ENCODE measurements at places on chromosomes 12 and 14.

DNA sequence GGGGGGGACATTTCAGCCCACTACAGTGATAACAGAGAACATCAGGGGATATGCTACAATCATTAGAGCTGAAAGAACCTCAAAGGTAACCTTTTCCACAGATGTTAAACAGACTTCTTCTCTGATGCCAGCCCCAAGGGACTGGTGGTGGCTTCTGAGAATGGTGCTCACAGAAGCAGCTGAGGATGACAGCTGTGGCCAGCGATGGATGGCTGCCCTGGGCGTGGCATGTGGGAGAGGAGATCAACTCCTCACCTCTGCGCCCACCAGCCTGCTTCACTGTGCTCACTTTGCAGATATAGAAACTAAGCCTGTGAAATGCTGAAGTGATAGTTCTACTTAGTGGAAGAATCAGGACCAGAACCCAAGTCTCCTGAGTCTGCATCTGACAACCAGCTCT is 33.0 kb downstream of the FOXN3 start:
- DNase-seq, result no peak

DNA sequence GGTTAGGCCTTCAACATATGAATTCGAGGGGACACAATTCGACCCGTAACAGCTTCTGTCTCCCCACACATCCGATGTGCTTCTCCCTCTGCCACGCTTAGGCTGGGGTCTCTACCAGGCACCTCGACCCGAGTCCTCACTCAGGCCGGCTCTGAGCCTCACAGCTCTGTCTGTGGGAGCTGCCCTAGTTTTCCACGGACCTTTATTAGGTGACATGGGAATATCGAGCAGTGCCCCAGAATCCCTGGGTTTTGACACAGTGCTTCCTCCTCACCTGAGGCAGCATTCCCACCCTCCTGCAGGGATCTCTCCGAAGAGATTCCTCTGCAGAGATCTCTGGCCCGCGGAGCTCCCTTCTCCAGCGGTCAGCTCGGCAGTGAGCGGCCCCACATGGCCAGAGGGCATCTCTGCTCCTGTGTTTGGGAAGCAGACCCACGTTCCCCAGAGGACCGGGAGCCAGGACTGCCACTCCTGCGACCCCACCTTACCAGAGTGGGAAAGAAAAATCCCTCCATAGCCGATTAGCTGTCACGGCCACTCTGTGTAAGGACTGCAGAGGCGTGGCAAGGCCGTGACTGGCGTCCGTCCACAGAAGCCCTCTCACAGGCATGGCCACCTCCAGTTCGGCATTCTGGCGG is 21.2 kb downstream of the ZBTB42 start:
- no peak for DNase-seq

- no peak for DNase-seq
These were observed 648 bp upstream of the AKAP5 start for GRCh38 chr14:64464651-64465050.

- DNase-seq, result no peak
These were observed 82.1 kb upstream of the STXBP6 start for GRCh38 chr14:25132094-25132493.

- DNase-seq, result no peak
These were observed 202.6 kb upstream of the FOXN3 start for GRCh38 chr14:89619596-89619995.

DNA sequence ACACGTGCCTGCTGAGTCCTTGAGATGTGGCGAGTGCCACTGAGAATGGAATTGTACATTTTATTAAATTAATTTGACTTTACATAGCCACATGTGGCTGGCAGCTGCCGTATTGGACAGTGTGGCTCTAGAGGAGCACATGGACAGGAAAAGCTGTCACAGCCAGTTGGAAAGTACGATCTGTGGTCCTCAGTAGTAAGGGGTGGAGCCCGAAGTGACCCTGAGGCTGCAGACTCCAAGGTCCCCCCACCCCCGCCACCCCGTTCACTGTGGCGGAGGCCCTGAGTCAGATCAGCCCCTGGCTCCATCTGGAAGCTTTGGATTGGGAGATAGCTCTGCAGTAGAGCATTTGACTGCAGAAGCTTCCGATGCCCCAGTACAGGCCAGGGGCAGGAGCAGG is 25.8 kb upstream of the BEGAIN start:
- no peak for DNase-seq

DNA sequence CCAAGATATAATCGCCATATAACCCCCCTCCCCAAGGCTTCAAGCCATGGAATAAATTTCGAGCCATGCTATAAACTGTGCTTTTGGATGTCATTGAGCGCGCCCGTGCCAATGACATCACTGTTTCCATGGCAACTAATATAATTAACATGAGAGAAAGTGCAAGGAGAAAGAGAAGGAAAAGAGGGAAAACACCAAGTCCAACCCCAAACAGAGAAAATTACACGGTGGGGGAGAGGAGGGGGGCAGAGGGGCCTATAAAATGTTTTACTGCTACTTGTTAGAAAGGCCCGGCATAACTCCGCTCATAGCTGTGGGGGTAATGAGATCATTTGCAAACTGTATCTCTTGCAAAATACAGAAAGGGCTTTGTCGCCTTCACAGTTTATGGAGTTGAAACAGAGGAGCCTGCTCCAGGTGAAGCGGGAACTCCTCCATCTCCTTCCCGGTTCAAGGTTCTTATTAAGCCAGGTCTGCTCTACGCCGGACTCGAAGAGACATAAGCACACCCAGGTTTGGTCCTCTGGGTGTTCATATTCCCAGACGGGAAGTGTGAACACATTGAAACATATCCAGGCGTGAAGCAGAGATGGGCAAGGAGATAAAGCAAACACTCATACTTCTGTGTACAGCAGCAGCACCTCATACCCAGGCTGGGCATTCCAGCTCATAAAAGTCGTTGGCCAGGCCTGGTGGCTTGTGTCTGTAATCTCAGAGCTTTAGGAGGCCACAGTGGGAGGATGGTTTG is 99.1 kb upstream of the MAP1LC3B2 start:
- no peak for DNase-seq

DNA sequence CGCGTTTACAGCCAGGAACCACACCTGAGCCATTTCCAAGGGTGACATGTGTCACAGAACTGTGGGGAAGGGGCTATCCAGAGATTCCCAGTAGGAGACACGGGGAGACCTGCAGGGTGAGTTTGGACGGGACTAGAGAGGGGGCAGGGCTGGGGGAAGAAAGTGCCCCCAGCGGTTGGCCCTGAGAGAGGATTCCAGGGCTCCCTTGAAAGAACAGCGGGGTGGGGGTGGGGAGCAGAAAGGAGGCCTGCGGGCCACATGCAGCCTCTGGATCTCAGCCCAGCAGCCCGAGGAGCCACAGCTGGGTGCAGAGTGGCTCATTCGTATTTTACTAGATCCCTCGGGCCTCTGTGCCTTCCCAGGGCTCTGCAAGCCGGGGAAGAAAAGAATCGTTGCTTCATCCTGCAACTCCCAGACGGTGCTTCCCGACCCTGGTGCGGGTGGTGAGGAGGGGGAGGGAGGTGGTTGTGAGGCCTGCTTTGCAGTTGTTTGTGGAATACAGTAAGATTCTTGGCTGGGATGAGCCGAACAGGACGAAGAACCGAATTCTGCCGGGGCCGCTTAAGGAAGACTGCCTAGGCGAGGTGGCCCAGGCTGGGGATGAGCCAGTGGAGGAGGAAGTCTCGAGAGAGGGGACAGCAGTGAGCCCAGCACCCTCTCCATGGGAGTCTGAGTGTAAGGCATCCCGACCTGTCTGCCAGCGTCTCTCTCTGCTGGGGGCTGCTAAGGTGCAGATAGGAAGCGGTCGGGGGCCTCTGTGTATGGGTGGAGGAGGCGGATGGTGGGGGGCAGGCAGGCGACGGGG is 36.1 kb upstream of the ANKRD9 start:
- no peak for DNase-seq

- no peak for DNase-seq
These were observed 102.7 kb downstream of the DICER1 start for GRCh38 chr14:95054346-95055280.

DNA sequence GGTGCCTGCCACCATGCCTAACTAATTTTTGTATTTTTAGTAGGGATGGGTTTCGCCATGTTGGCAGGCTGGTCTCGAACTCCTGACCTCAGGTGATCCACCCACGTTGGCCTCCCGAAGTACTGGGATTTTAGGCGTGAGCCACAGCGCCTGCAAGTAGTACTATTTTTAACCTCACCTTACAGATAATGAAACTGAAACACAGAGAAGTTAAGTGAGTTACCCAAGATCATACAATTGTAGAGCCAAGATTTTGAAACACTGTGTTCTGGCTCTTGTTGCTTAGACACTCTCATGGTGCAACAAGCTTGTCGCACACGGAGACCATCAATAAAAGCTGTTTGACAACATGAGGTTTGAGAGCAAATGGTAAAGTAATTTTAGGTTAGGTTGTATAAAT is 159.1 kb upstream of the LMNTD1 start:
- no peak for DNase-seq

GRCh38 chr14:82759656-82760055 is 1226.0 kb upstream of the SEL1L start:
- no peak for DNase-seq

- no peak for DNase-seq
These were observed 30.3 kb upstream of the ESR2 start for GRCh38 chr14:64324461-64324860.

GRCh38 chr14:99685151-99685591 is 1.1 kb downstream of the CYP46A1 start:
- DNase-seq, result no peak

DNA sequence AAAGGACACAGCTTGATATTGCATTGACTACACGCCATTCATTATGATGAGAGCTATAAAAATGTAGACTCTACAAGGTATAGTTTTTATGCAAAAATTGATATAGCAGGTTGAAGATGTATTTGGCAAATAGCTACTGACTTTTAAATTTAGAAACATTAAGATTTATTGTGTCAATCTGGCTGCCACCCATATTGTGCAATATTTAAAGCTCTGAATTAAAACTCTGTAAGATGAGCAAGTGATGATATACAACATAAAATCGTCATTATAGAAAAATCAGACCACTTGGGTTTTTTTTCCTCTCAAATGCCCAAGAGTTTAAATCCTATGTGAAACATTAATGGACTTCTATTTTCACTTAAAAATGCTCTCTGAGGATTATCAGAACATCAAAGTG is 36.8 kb upstream of the E2F7 start:
- no peak for DNase-seq

DNA sequence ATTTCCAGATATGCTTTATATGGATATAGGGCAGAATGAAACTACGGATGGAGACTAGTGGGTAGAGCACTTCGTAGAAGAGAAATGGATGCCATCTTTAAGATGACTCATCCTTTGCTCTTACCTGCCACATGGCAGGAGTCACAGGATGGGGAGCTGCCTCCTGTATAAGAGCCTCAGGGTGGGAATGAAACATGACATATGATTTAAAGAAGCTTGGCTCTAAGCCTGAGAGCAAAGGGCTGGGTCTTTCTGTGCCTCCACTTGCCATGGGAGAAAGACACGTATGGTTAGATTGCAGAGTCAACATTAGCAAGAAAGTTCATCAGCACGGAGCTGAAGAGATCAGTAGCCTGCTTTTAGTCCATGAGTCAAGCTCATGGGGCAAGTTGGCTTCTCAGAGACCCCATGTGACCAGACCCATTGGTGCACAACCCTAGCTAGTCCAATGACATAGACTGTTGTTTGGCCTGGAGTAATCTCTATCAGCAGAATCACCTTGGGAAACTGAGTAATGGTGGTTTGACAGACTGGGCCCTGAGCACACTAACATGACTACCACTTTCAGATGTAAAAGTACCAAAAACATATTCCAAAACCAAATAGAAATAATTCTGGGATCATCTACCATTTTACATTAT is 38.1 kb upstream of the IL22 start:
- no peak for DNase-seq

All from effector CD4-positive, alpha-beta T cell (primary cell).